ENCODE measurements at places on chromosomes 13 and 19. TPM values are rescaled to one million over a fixed set of nuclear protein-coding genes. Genes with fewer than 3 reads are reported as not detected.

DNA sequence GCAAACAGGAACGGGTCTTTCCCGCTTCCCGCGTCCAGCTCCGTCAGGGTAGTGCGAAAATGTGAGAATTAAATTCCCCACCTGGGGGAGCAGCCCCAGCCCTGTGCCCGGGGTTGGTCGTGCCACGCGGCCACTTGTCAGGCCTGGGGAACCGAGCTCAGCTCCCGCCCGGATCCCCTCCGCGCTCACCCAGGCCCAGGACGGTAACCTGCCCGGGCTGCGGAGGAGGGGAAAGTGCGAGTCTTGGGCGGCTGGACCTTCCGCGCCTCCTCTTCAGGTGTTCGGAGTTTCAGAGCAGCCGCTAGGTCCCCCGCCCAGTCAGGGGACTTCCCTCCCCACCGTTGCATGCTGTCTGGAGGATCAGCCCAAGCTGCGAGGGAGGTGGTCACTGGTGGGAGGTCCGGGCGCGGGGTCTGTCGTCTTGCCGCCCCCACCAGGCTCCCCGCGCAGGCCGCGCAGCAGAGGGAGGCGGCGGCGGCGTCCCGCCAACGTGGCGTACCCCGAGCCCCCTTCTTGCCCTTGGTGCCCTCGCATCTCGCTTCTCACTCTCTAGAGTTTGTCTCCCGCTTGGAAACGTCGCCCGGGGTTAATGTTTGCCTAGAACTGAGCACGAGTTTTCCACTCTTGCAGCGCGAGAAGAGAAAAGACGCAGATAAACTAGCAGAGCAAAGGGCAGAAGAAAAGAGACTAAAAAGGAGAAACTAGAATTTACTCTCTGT lies 8.1 kb downstream of the URAD start:
- DNase-seq: no peak

DNA sequence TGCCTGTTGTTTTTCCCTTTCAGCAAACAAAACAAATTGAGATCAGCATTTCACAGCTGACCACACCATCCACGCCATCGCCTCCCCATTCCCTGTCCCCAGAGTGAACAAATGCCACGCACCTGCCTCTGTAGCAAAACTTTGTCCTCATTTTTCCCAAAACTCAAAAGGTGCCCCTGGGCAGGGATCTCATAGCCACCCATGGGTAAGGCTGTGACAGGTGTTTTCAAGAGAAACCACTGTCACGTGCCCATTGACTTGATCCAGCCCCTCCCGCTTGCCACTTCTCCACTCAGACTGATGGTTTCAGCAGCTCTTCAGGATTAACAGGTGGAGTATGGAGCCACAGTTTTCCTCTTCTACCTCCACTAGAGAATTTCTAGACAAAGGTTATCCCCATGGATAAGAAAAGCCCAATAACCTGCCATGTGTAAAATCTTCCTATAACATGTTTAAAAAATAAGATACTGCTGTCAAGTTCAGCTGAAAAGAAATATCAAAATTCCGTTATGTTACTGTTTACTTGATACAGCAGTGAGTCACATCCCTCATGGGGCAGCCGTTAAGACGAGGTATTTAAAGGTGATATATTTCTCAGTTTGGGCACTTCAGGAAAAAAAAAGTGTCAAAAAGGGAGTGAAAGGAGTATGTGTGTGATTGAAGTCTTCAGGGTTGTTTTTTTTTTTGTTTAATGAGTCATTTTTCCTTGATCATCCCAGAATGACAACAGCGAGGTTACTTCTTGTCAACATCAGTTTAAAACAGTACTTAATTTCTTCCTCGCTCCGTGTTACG lies 63.5 kb upstream of the GPR183 start:
- no peak for DNase-seq

CD79A gene
- 368 TPM for total RNA-seq

DNA sequence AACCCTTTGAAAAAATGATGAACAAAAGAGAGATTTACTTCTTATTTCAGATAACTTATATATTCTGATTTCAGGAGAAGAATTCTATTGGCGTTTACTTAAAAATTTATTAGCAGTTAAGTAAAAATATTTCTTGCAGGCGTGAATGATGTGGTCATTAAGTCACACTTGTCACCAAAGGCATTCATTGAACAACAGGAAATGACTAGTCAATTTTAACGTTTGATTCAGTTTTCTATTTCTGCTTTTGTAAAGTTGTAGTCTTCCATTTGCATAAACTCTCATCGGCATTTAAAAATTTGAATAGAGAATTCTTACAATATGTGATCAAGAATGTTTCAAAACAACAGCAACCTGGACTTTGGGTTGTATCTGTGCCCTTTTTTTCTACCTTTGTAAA lies 83.4 kb downstream of the GPR12 start:
- no peak for DNase-seq

ZNF681 gene
- total RNA-seq: 0.16 TPM

- DNase-seq: no peak
Observed at GRCh38 chr19:29810504-29810871, 1.3 kb upstream of the CCNE1 start.

DNA sequence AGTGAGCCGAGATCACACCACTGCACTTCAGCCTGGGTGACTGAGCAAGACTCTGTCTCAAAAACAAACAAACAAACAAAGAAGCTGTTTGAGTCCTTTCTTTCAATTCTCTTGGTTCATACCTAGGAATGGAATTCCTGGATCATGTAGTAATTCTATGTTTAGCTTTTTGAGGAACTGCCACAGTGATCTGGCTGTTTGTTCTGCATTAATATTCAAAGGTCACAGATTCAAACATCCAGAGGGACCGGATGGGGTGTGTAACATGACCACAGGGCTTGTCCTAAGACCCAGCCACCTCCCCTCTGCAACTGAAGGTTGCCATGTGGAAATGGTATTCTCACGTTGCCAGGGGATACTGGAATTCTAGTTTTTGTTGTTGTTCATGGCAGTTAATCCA lies 10.2 kb downstream of the COLGALT1 start:
- DNase-seq: no peak

ICAM4 gene
- 2.1 TPM for total RNA-seq

- DNase-seq: no peak
Observed at GRCh38 chr13:54879036-54879435, 1850.4 kb downstream of the OLFM4 start.

CTXN1 gene
- total RNA-seq: 1.1 TPM

DNA sequence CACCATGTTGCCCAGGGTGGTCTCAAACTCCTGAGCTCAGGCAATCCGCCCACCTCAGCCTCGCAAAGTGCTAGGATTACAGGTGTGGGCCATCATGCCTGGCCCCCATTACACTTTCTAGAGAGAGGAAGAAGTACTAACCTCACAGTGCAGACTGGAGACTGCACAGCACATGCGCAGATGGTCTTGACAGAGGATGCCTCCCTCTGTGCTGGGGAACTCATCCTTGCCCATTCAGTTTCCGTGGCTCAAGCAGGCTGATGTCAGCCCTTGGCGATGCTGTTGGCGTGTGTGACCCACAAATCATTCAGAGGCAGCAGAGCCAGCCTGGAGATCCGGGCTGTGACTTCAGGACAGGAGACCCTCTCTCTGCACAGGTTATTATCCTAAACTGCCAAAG lies 14.6 kb upstream of the FFAR2 start:
- no peak for DNase-seq

DNA sequence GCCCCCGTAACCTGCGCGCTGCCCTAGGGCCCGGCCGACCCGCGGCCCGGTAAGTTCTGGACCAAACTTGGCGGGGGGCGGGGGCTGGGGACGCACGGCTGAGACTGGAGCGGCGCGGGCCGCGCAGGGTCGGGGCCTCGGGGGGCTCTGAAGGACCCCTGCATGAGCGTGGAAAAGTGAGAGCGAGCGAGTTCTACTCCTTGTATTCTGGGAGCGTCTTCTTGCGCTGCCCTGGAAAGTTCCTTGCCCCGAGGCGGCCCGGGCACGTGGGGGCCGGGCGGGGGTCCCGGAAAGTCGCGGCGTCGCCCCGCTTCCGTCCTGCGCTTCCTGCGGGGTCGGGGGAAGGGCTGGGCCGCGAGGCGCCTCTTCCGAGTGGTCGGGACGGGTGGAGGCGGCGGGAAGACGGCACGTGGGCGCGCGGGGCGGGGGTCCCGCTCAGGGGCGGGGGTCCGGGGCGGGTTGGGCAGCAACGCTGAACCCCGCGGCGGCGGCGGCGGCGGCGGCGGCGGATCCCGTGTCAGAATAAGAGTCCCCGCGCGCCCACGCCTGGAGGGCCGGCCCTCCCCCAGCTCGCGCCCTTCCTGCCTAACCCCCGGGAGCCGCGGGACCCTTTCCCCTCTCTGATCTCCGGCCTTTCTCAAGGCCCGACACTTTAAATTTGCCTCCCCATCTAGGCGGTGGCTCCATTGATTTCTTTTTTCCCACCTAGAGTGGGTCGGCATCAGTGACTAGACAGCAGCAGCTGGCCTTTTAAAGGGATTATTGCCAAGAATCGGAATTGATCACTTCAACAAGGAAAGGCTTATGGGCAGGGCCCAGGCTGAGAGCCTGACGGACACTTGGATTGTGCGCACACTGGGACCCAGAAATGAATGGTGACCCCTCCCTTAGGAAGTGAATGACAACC lies 749 bp downstream of the GATAD2A start:
- no peak for DNase-seq

GRCh38 chr13:111042661-111043226 lies 72.4 kb upstream of the ARHGEF7 start:
- no peak for DNase-seq

- DNase-seq: no peak
Observed at GRCh38 chr13:66128692-66129269, 1101.4 kb downstream of the PCDH9 start.

TECR gene
- 92.0 TPM for total RNA-seq

Data from GM12878 (cell line).